ENCODE measurements at places on chromosomes 12 and 14.

GRCh38 chr12:105820429-105821125 lies 318.2 kb downstream of the NUAK1 start:
- no peak for DNase-seq

DNA sequence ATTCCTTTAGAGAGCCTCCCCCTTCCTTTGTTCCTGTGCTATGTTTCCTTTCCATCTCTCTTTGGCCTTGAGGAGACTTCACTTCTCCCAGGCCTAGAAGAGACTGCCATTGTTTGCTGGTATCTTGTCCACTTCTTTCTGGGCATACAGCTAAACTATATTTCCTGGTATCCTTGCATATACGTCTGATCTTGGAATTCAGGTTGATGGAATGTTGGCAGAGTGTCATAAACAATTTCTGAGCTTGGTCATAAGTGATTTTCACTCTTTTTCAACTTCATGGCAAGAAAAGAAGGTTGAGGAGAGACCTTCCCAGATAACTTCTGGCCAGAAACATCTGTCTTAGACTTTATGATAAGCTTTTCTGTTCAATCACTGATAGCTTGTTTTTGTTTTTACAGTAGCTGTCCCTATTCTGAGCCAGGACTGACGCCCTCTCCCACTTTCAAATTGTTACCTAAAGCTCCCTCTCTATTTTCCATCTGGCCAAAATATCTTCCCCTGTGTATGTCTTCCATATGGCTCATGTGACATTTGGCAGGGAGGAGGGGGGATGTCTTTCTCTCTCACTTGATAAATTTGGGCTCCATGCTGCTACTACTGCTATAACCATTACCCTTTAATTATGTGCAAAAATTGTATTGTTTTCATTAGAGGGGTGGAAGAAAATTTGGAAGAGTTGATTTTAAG lies 457.0 kb downstream of the ADAMTS20 start:
- DNase-seq = no peak

DNA sequence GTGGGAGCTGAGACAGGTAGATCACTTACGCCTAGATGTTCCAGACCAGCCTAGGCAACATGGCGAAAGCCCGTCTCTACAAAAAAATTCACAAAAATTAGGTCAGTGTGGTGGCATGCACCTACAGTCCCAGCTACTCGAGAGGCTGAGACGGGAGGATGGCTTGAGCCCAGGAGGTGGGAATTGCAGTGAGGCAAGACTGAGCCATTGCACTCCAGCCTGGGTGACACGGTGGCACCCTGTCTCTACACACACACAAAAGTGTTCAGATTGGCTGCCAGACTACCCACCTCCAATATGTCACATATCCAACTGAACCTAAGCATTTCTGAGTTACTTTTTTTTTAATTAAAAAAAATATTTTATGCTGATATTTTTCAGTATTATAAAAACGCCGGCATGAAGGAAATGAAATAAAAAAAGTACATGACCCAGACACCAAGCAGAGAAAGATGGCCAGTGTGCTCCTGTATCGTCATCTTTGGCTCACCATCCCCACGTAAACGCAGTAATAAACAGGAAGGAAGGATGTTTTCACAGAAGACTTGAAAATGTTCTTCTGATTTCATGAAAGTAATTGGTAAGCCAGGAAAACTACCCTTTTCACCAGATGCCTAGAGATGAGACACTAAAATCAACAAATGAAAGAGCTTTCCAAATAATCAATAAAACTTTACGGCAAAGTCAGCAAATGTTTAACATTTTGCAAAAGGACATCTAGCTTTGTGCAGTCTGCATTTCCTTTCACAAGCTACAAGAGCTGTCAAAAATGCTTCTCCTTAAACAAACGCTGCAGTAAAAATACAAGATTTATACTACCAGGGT lies 26.4 kb downstream of the CDC42BPB start:
- DNase-seq = no peak

- DNase-seq = no peak
These were observed 52.7 kb downstream of the CYP46A1 start for GRCh38 chr14:99736603-99737371.

GRCh38 chr12:92021666-92022035 lies 124.0 kb downstream of the BTG1 start:
- no peak for DNase-seq

GRCh38 chr12:118334939-118335567 lies 37.7 kb downstream of the TAOK3 start:
- no peak for DNase-seq

- no peak for DNase-seq
These were observed 2.0 kb upstream of the MYH6 start for GRCh38 chr14:23409966-23410635.

Data from activated CD8-positive, alpha-beta memory T cell treated with anti-CD3 and anti-CD28 coated beads for 48 hours (primary cell).